ENCODE measurements at places on chromosomes 11 and 22.

GRCh38 chr22:47835726-47836125 is 1073.3 kb downstream of the TBC1D22A start:
- DNase-seq = no peak

- DNase-seq = peak; percentile 7
These were observed 84.8 kb downstream of the MTNR1B start for GRCh38 chr11:93054279-93054678.

GRCh38 chr11:65853246-65853979 is 4.6 kb downstream of the CFL1 start:
- no peak for DNase-seq

GRCh38 chr11:128908391-128909246 is 17.5 kb downstream of the KCNJ5 start:
- peak; percentile 30 for DNase-seq

- no peak for DNase-seq
These were observed 17.0 kb upstream of the CDON start for GRCh38 chr11:126079621-126080124.

- DNase-seq = no peak
These were observed 1.9 kb downstream of the EPS8L2 start for GRCh38 chr11:707817-708420.

DNA sequence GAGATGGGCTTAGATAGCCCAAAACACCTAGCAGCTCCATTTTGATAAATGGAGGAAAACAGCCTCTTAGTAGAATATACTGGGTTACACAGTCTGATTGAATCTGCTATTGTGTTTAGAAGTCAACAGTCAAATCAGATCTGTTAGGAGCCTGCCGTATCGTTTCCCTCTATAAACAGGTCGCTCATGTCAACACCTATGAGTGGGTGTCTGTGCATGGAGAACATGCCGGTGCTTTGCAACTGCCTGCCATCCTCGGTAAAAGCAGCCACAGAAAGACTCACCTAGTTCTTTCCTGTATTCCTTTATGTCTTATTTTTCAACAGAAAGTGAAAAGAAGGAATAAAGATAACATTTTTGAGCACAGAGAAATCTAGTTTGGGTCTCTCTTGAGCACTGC is 99.4 kb downstream of the ETS1 start:
- DNase-seq = no peak

GRCh38 chr22:19708321-19709011 is 5.8 kb upstream of the SEPTIN5 start:
- DNase-seq = no peak

DNA sequence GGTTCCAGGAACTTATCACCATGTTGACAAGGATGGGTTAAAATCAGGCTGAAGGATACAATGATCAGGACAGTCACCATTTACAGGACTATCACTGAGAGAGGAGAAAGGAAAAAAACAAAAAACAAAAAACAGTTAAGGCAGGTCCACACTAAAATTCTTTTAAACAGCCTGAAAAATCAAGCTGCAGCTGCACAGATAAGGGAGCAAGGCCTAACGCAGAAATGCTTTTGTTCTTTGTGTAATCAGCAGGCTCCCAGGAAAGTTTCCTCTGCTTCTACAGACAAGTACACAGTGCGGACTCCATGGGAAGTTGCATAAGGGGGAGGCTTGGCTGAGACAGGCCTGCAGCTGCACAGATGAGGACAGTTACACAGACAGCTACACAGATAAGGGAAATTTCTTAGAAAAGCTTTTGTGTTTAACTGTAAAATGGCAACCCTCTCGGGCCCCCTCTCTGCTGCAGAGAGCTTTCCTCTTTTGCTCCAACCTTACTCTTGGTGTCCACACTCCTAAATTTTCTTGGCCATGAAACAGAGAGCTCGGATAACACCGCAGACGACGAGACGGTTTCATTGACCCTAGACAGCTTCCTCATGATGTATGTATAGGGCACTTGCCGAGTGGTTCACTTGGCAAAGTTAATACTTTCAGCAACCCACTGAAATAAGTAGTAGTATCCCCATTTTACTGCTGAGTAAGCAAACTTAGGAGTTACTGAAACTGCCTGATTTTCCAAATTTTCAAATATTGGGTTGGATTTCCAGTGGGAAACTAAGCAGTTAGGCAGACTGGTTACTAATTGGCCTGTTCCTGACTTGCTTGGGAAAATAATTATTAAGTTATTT is 45.5 kb downstream of the PIWIL3 start:
- peak; percentile 27 for DNase-seq

GRCh38 chr11:107731941-107732688 is 20.3 kb upstream of the SLN start:
- DNase-seq = no peak

GRCh38 chr11:22807391-22807790 is 22.2 kb downstream of the SVIP start:
- no peak for DNase-seq

- DNase-seq = no peak
These were observed 22.0 kb downstream of the JAML start for GRCh38 chr11:118202599-118203422.

GRCh38 chr11:123569393-123569792 is 85.0 kb downstream of the SCN3B start:
- DNase-seq = no peak

Data from nucleus accumbens (tissue), 56 donors.